ELR (cell line): ENCODE measurements at places on chromosomes 6 and 20.

- DNase-seq = no peak
These were observed 195.9 kb downstream of the TENT5A start for GRCh38 chr6:81556551-81556950.

DNA sequence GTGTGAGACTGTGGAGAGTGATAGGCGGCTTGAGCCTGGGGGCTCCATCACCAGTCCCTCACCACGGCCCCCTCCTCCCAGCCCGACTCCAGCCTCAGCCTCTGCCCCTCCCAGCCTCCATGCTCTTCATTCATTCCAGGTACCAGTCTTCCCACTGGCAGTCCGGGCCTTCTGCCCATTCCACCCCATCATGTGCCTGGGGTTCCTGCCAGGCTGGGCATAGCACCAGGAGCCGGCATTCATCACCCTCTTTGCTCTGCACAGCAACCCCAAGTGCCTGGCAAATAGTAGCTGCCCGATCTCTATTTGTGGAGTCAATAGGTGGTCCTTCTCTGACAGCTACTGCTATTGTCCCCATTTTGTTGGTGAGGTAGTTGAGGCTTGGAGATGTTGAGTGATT is 39.6 kb upstream of the GTSF1L start:
- no peak for DNase-seq

DNA sequence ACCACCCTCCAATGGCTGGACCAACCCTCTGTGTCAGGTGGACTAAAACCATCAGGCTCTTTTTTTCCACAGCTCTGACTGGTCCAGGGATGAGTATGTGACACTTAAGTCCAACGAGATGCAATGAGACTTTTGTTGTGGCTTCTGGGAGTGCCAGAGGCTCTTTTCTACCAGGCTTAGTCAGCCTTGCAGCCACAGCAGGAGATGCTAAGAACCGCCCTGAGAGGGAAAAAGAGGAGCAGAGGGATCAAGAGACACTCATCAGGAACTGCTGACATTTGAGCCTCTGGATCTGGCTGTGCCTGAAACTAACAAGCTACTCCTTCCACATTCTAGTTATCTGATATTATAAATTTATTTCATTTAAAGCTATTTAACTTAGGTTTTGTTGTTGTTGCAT is 270.9 kb upstream of the SULF2 start:
- DNase-seq = no peak

DNA sequence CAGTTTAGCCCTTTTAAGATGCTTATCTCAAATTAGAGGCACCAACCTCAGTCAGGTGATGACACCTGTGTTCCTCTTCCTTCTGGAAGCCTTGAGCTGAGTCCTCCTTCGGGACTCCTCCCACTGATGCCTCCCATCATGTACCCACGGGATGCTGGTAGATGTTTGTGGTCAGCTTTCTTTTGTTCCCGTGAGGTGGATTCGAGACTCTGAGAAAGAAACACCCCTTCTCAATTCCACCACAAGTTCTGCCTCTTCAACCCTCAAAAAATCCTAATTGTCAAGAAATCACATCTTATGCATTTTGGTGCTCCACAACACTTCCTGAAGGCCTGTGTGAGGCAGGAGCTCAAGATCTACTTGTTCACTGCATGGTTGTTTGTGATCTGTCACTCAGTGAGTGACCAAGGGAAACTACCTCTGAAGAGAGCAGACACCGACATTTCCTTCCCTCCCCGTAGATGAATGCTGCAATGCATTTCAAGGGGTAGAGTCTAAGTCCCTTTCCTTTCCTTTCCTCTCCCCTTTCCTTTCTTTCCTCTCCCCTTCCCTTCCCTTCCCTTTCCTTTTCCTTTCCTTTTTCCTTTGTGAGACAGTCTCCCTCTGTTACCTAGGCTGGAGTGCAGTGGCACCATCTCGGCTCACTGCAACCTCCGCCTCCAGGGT is 50.5 kb downstream of the PCNA start:
- no peak for DNase-seq

GRCh38 chr20:4045741-4046140 is 30.4 kb upstream of the RNF24 start:
- peak; percentile 90 for DNase-seq

DNA sequence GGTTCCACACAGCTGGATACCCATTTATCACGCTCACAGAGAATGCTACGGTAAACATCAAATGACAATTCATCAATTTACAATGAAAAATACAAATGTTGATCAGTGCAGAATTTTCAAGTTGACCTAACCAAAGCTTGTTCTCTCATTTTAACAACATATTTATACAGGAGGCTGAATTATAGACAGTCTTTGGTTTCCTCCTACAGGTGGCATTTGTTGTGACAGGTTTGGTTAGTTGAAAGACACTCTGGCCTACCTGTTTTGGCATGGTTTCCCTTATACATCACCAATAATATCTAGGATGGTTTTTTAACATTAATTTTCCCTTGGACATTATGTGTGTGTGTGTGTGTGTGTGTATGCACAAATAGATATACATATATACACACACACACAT is 642.5 kb upstream of the MMS22L start:
- no peak for DNase-seq

DNA sequence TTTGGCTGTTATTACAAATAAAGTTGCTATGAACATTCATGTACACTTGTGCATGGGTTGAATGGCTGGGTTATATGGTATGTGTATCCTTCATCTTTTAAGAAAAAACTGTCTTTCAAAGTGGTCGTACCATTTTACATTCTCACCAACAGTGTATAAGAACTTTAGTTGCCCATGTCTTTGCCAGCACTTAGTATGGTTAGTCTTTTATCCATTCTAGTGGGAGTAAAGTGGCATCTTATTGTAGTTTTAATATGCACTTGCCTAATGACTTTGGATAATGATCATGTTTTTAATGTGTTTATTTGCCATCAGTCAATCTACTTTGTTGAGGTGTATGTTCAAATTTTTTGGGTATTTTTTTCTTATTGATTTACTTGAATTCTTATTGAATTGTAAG is 32.5 kb upstream of the ECI2 start:
- DNase-seq = no peak

DNA sequence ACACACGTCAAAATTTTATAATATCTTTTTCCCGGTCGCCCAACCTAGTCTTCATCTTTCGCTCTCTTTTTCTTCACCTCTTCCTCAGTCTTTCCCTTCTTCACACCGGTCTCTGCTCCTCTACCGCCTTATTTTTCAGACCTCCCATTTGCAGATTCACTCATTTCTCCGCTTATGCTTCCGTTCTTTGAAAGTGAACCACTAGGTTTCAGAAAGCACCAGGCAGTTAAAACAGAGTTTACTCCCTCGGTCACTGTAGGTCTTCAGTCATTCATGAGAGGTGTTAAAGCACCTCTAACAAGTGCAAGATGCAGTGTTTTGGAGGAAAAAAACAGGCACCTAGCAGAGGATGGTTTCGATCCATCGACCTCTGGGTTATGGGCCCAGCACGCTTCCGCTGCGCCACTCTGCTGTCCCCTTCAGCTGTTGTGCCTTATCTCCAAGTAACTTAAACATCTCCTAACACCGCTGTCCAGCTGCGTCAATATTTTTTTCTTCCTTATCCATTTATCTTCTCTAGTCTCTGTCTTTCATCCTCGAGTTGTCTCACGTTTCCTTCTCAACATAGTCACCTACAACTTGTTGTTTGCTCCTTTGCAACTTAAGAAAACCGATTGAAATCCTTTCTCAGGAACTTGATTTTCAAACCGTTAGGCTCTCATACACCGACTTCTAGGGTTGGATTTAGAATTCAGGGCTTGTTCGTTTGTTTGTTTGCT is 119.7 kb upstream of the ZNF184 start:
- DNase-seq = peak; percentile 92

- DNase-seq = peak; percentile 31
These were observed 76.7 kb upstream of the CARMIL1 start for GRCh38 chr6:25202504-25202903.

DNA sequence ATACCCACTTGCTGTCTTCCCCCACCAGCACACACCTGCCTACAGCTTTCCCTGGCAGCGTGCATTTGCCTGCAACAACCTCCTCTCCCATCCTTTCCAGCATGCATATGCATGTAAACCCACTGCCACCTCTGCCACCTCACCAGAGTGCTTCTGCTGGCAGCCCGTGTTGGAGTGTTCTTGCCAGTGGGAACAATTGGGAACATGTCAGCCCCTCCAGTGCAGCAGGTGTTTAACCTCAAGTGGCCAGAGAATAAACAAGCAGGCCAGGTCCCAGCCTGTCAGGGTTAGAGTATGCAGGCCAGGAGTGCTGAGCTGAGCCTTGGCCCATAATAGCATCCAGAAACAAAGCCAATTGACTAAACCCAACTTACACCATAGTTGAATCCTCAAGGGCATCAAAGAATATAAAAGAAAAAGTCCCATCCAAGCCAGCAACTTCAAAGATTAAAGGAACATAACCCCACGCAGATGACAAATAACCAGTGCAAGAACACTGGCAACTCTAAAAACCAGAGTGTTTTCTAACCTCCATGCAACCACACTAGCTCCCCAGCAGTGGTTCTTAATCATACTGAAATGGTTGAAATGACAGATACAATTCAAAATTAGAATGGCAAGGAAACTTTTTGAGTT is 1212.1 kb upstream of the CITED2 start:
- no peak for DNase-seq

DNA sequence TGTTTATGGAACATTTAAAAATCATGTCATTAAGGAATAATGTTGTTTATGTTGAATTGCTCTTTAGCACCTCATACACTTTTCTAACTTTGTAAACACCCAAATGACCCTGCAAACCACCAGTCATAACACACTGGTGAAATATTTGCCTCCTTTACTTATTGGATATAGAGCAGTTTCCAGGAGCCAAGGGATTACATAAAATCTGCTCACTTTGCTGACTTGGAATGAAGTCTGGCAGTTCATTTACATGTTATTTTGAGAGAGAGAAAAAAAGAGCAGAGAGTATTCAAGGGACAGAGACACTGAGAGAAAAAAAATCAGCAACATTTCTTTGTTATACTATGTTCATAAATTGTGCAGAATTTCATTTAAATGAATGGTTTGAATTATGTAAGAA is 46.6 kb upstream of the DEFB112 start:
- DNase-seq = no peak

GRCh38 chr20:53381568-53382262 is 211.9 kb downstream of the ZNF217 start:
- DNase-seq = no peak

GRCh38 chr20:63134201-63134612 is 81.7 kb downstream of the YTHDF1 start:
- no peak for DNase-seq
